ENCODE measurements at places on chromosomes 12 and 14.
A peak's percentile ranks its signal among the peaks of the same experiment; 100 is the strongest.

- no peak for DNase-seq
These were observed 40.2 kb upstream of the FBRSL1 start for GRCh38 chr12:132449565-132450417.

DNA sequence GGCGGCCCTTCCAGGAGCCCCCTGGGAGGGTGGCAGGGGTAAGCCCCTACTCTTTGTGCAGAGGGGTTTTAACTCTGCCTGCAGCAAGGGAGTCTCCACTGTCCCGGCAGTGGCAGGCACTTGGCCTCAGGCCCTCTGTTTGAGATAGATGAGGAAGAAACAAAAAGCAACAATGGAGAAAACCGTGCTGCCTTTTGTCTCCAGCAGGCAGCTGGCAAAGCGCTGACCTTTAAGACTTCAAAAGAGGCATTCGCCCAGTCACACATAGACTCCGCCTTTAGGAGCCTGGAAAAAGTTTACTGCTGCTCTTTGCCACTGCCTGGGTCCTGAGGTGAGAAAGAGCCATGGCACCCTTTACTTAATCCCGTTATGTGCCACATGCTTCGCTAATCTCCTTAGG is 158.2 kb upstream of the NTF3 start:
- DNase-seq = peak; percentile 69

DNA sequence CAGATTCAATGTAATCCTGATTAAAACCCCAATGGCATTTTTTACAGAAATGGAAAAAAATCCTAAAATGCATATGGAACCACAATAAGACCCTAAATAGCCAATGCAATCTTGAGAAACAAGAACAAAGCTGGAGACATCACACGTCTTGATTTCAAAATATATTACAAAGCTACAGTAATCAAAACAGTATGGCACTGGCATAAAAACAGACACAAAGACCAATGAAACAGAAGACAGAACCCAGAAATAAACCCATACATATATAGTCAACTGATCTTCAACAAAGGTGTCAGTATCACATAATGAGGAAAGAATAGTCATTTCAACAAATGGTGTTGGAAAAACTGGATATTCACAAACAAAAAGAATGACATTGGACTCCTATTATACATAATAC is 9.4 kb upstream of the ABCC9 start:
- DNase-seq = no peak

- DNase-seq = no peak
These were observed 113.2 kb downstream of the TRMT5 start for GRCh38 chr14:60867503-60868172.

GRCh38 chr14:75487155-75487671 is 35.1 kb upstream of the BATF start:
- DNase-seq = no peak
